ENCODE measurements at places on chromosomes 5 and 9. TPM values are rescaled to one million over a fixed set of nuclear protein-coding genes. Genes with fewer than 3 reads are reported as not detected.

TSSK1B gene
- not detected for total RNA-seq

SH3TC2 gene
- total RNA-seq, result 27.2 TPM

PCDHA1 gene
- total RNA-seq, result not detected

OR1J2 gene
- not detected for total RNA-seq

FYB1 gene
- not detected for total RNA-seq

ZNF354C gene
- total RNA-seq, result 4.9 TPM

All from dermis microvascular lymphatic vessel endothelial cell (primary cell).